ENCODE measurements at places on chromosomes 2 and 18. TPM values are rescaled to one million over a fixed set of nuclear protein-coding genes. Genes with fewer than 3 reads are reported as not detected.

Gene IL36B
- not detected for total RNA-seq

GRCh38 chr2:222750533-222750932, 79.1 kb downstream of the MOGAT1 start:
- DNase-seq: no peak

- DNase-seq: no peak
Observed at GRCh38 chr2:217820091-217820819, 182.5 kb downstream of the TNS1 start.

DNA sequence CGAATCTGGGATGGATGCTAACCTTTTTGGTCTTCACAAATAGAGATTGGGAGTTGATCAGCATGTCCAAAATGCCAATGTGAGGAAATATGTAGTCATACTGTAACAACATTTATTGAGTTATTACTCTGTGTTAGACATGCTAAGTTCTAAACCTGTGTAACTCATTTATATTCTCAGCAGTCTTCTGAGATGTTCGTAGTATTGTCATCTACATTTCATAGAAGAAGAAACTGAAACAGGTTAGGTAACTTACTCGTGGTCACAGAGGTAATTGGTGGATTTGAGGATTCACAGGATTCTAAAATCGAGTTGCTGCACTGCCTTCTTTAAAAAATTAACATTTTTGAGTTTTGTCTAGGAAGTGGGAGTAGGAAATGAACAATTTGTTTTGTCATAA, 162.1 kb downstream of the UBE2E3 start:
- no peak for DNase-seq

DNA sequence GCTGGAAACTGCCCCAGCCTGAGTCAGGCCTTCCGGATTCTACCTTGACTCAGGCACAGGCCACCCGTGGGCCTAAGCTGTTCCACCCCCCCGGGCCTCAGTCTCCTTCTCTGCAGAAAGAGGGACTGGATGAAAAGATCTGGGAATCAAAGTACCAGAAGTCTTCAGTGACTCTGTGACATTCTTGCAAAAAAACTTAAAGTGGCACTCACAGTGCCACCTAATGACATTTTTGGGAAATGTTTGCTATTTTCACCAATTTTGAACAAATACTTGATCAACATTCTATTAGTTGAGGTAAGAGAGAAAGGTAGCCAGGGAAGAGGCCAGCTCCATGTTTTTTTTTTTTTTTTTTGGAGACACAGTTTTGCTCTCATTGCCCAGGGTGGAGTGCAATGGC, 48.3 kb upstream of the ACAA2 start:
- DNase-seq: no peak

Gene FAP
- not detected for total RNA-seq

GRCh38 chr2:66432801-66433694, 1.9 kb upstream of the MEIS1 start:
- no peak for DNase-seq

DNA sequence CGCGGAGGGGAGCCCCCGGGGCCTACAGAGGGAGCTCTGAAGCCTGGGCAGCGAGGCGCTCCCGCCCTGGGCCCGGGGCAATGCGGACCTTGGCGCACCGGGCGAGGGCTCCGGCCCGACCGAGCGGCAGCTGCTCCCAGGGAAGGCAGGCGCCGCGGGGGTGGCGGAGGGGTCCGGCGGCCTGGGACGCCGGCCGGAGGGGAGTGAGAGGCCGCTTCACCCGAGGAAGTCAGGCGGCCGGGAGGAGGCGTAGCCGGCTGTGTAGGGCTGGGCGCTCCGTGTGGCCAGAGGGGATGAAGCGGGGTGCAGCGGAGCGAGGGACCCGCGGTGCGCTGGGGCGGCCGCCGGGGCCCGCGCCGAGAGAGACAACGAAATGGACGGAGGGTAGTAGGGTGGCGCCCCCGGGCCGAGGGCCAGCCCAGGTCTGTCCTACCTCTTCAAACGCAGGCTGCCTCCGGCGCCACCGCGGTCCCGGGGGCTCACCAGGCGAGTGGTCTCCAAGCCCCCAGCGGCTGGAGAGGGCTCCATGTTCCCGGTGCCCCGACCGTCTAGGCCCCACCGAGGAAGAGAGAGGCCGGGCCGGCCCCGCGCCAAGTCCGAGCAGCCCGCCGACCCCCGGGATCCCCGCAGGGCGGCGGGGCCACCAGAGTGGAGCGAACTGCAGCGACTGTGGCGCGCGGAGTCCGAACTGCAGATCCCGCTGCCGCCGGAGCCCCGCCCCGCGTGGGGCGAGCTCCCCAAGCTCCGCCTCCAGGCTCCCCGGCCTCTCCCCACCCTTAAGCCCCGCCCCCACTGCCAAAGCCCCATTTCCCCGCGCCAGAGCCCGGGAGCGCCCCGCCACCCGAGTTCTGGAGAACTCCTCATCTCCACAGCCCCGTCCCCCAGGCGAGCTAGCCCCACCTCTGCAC, at the start of gene SLC30A3:
Gene SLC30A3, minus strand, starts transcription at position 669 of the 908 bp plus-strand sequence. Its CDS starts 141 bp downstream, at position 528.
- DNase-seq: peak; percentile 65

GRCh38 chr2:176821350-176821749, 391.2 kb upstream of the HNRNPA3 start:
- DNase-seq: no peak

GRCh38 chr2:106782681-106783080, 103.3 kb downstream of the ST6GAL2 start:
- DNase-seq: no peak

- DNase-seq: no peak
Observed at GRCh38 chr18:46250812-46251173, 146.6 kb downstream of the HAUS1 start.

DNA sequence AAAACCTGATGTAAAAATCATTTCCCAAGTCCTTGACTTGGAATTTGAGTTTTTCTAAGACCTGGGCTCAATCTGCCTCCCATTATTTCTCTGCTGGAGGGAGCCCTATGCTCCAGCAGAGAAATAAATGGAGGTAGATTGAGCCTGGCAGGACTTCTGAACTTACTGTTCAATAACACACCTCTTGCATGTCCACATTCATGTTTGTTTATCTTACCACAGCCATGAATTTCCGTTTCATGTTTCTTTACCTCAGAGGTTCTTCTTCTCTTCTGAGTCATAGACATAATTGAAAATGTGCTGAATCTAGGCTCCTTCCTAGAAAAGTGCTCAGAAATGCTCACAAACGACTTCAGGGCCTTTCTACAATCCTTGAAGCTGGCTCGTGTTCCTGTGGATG, 170.8 kb downstream of the PMAIP1 start:
- DNase-seq: no peak

- no peak for DNase-seq
Observed at GRCh38 chr2:1954061-1954460, 209.7 kb upstream of the PXDN start.

GRCh38 chr2:24971286-24971535, 544 bp downstream of the DNAJC27 start:
- no peak for DNase-seq

GRCh38 chr2:138030459-138030858, 66.2 kb downstream of the HNMT start:
- no peak for DNase-seq

GRCh38 chr2:98908931-98909316, 27.1 kb downstream of the CRACDL start:
- DNase-seq: no peak

DNA sequence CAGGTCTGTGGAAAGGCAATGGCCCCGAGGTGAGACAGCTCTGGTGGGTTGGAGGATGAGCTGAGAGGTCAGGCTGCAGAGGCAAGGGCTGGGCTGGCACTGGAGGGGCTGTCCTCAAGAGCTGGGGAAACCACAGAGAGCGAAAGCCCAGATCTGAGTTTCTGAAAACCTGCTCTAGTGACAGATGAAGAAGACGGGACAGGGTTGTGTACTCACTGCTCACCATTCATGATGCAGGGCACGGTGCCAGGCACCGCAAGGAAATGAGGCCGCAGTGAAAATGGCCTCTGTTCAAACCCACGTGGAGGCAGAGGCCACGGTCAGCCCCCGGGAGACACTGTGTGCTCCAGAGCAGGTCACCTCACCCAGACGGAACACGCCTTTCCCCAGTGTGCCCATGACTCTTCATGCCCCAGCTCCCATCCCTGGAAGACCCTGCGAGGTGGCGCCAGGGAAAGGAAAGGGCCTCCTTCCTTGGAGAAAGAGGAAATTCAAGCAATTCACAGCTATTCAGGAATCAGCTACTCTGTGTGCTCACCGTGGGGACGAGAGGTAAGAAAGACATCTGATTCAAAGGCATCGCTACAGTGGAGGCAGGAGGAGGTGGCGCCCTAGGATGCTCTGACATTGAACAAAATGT, 24.3 kb upstream of the ID2 start:
- no peak for DNase-seq

Gene RPIA
- total RNA-seq: 26.4 TPM

DNA sequence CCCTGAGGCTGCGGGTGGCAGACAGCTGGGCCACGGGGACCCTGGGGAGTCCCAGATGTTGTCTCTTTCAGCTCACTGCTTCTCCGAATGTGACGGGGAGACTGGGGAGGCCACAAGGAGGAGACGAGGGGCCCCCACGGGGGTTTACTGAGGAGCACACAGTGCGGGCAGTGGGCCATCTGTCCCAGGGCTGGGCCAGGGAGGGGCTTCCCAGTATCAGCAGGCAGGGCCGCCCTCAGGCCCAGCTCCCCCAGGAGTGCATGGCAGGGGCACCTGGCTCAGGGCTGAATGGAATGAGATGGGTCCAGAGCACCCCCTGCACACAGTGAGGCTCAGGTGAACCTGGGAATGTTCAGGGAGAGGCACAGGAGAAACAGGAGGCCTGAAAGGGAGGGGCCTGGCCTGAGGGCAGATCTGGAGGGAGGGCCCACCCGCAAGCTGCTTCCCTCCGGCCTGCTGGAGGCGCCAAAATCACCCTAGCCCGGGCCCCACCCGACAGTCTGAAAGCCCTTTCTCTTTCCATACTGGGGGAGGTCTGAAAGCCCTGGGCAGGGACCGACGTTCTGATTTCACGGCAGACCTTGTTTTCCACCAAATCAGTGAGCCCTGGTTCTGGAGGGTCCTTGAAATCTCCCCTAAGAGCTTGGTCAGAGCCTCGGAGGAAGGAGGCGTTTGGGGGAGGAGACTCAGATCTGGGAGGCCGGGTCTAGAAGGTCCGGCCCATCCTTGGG, 35.5 kb upstream of the PTMA start:
- no peak for DNase-seq

DNA sequence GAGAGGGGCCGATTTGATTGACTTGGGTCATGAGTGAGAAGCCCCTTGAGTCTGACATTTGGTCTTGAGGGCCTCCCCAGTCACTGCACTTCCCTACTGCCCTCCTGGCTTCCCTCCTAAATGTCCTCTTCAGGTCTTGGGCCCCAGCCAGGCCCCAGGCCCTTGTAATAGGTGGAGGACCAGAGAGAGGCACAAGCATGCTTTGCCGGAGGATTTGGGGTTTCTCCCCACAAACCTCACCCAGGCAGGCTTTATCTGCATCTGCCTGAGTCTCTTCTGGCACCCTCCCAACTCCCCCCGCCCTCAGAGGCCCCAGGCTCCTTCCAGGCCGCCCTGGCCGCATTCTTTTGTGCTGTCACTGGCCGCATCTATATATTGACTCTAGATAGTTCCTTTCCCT, 270.7 kb downstream of the HAUS1 start:
- DNase-seq: no peak

Gene SERPINB12
- not detected for total RNA-seq

Gene ANKRD53
- total RNA-seq: 0.34 TPM

- DNase-seq: no peak
Observed at GRCh38 chr18:63161032-63161760, 158.4 kb downstream of the BCL2 start.

DNA sequence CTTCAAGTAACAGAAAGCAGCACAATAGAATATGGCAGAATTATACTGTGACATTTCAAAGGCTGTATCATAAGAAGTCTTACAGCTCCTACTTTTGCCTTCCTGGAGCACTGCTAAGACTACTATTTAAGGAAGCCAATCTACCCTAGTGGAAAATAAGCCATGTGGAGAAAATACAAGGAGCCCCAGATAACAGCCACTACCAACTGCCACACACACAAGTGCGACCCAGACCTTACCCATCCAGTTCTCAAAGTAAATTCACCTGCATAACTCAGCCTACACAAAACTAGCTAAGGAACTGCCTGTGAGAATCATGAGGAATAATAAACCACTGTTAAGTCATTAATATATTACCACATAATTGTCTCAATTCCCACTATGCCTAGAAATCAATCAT, 66.4 kb downstream of the USP34 start:
- DNase-seq: no peak

Gene MC5R
- total RNA-seq: not detected

Gene DCDC2C
- total RNA-seq: not detected

Gene GALNT14
- total RNA-seq: not detected

- no peak for DNase-seq
Observed at GRCh38 chr2:46540496-46541331, 61.3 kb downstream of the TMEM247 start.

Data from T-helper 17 cell (primary cell).